HEK293T (cell line): ENCODE measurements at places on chromosomes 2 and 18.

- DNase-seq, result no peak
These were observed 48.5 kb downstream of the TMX3 start for GRCh38 chr18:68666381-68666780.

- DNase-seq, result no peak
These were observed 42.9 kb upstream of the SPHKAP start for GRCh38 chr2:228224410-228224809.

- DNase-seq, result no peak
These were observed 271.7 kb upstream of the RAB6C start for GRCh38 chr2:129707800-129708199.

DNA sequence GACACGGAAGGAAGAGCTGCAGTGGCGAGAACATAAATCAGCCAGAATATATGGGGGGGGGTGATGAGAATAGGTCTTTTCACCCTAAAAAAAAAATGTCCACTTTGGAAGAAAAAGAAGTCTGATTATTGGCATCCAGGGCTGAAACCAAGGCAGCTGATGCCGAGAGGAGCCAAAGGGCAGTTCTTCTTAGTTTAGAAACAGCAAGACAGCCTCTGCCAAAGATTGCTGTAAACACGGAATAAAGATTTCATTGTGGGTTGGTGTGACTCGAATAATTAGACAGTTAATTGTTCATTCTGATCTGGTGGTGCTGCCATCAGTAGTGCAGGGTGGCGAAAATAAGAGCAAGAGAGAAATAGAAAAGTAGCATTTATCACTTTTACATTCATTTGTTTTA, 3.5 kb downstream of the CDH20 start:
- DNase-seq, result no peak

- no peak for DNase-seq
These were observed 10.6 kb downstream of the PLEKHB2 start for GRCh38 chr2:131115752-131116151.

DNA sequence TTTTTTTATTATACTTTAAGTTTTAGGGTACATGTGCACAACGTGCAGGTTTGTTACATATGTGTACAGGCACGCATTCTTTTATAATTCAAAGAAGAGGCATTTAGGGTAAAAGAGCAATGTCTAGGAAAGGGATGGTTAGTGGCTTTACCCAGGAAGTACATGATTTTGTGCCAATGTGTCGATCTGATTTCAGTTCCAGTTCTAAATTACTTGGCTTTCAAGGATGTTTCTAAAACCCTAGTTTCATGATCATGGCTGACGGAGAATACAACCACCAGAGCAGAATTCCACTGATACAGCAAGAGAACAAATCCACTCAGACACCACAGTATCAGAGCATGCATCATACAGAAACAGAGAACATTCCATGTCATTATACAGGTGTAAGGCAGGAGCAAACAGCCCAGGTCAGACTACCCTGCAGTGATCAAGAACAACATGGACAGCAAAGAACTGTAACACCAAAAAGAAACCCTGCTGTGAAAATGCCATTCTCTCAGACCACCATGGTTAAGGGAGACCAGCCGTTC, 116.7 kb upstream of the STK17B start:
- no peak for DNase-seq

DNA sequence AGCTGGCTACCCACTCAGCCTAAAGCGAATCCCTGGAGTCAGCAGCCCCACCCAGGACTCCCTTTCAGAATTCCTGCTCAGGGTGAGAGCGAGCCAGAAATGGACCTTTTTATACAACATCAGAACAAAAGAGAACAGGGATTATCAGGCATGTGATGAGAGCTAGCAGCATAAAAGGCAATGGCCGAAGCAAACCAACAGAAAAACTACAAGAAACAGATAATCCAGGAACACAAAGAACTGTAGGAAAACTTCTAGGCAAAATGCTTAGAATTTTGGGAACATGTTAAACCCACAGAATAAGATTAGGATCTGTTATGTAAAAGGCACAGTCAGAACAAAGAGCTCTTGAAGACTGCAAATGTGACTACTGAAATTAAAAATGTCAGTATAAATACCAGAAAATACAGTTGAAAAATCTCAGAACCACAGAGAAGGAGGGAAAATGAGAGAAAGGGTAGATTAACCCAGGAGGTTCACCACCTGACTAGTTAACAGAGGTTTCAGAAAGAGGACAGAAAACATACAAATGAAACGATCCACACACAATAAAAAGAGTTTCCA, 31.3 kb downstream of the ITGA6 start:
- no peak for DNase-seq

GRCh38 chr2:15159751-15160177, 401.4 kb downstream of the NBAS start:
- DNase-seq, result peak; percentile 33

GRCh38 chr18:51279367-51279984, 82.0 kb upstream of the MEX3C start:
- no peak for DNase-seq

DNA sequence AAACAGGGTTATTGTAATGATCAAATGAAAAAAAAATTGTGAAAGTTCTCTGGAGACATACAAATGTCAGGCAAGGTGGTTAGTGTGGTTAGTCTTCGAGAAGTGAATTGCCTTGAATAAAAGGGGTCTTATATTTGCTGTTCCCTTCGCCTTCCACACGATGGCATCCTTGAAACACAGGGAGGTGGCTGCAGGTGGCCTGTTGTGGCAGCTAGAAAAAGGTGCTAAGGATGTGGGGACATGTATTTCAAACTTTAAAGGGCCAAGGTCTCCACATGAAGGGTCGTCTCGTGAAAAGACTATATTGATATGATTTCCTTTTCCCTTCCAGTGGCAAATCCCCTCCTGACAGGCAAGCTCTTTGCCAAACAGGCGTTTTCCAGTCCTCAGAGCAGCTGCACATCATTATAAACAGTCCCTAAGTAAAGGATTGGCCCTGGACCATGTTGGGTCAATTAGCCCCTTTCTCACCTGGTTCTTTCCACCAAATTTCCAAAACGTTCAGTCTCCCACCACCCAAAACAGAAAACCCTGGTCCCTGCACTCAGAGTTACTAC, 68.5 kb downstream of the COPS8 start:
- peak; percentile 51 for DNase-seq

DNA sequence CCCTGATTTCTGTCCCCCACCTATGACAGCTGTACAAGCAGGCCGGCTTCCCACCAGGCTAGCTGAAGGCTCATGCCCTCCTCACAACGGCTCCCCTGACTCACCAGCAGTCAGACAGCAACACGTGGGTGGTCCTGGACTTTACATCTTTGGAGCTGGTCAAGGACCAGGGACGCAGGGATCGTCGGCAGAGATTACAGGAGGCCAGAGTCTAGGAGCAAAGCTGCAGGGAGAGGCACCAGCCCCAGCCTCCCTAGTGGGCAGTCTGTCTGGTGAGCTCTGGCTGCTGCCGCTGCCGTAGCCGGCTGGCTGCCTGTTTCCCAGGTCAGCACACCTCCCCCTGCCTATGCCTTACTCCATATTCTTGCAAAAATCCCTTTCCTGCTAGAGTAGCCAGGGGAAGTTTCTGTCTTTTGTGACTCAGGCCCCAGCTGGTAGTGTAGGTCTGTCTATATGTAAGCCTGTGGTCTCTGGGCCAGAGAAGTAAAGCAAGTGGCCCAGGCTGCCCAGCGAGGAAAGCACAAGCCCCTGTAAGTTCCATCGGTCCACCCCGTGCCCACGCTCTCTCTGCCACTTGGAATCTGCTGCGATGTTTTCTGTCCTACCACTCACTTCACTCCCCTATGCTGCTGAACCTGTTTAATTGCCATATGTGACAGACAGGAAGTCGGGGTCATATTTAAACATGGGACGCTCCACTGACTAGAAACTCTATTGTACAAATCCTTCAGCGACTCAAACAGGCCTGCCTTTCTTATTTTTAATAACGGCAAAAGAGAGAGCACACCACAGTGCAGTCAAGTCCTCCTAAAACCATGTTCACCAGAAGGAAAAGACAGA, 2.4 kb upstream of the ARHGEF4 start:
- DNase-seq, result no peak

GRCh38 chr2:21620771-21621170, 497.0 kb downstream of the TDRD15 start:
- DNase-seq, result no peak

DNA sequence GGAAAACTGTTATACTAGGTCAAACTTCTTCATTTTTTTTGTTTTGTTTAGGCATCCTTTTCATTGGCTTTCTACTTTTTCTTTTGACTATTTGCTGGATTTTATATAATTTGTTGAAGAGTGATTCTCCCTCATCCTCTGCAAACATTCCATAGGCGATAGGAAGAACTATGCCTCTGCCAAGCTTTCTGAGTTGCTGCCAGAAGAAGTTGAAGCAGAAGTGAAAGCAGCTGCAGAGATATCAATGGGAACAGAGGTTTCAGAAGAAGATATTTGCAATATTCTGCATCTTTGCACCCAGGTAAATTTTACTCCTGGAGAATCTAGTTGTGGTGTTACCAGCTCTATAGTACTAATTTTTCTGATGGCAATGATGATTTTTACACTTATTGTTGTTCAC, 25.4 kb downstream of the NOP58 start:
- DNase-seq, result no peak

DNA sequence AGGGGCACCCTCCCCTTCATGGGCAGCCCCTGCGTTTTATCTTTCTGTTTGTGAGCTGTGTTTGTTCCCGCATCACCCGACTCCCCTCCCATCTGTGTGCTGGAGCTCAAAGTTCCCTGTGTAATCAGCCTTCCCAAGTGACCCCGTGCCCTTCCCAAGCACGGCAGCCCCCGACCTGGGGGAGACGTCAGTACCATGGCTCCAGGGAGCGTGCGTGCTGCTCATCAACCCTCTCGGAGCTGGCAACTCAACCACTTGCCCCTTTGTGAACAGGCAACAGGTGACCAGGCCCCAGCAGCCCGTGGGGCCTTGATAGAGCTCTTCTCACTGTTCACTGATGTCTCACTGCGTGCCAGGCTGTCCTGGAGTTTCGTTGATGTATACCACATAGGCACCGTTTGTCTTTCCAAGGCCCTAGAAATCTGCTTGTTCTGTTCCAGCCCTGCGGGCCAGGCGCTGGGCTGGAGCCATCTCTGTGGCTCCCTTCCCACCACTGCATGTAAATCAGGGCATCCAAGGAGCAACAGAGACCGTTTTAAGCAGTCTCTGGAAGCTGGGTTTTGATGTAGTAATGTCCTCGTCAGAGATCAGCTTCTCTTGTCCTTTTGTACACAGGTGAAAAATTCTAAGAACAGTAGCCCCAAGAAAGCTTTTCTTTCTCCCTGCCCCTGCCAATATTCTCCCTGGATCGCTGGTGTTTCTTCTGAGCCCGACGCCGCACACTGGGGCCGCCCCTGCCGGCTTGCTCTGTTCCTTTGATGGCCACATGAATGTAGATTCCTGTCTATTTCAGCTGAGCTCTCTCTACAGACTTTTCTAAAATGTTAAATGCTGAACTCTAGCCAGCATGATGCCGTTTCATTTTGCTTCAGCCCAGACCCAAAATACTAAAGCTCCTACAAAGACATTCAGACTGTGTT, 107.0 kb upstream of the PTPRM start:
- no peak for DNase-seq

DNA sequence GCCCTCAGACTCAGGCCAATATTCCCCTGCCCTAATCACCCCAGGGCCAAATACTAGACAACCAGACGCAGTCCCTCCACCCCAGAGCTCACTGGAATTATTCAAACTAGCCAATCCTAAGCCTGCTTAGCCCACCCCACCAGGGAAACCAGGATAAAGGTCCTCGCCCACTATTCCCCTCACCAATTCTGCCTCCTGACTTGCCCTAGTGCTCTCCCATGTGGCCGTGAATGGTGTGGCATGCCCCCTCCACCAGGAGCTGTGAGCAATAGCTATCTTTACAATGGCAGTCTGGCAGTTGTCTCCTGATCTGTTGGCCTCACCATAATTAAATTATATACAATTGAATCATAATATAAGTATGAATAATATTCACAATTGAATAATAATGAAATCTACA, 42.3 kb downstream of the FAM124B start:
- peak; percentile 49 for DNase-seq

DNA sequence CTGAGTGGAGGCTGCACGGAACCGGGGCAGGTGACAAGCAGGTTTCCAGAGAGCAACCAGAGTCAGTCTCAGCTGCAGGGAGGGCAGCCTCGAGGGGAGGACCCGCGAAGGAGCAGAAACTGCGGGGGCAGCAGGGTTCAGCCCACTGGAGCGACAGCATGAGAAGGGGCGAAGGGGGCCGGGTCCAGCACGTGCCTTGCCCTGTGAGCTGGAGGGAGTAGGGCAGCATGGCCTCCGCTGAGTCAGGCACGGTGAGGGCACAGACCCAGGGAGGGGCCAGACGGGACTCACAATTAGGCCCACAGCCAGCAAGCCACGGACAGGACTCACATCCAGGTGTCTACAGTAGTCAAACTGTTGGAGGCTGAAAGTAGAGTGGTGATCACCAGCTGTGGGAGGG, 22.7 kb upstream of the ATP9B start:
- DNase-seq, result no peak

GRCh38 chr2:58812771-58813344, 571.7 kb upstream of the FANCL start:
- peak; percentile 59 for DNase-seq

- no peak for DNase-seq
These were observed 1342.8 kb upstream of the TMEFF2 start for GRCh38 chr2:193537531-193537930.

- DNase-seq, result peak; percentile 45
These were observed 1.3 kb upstream of the CYP26B1 start for GRCh38 chr2:72148837-72149555.

DNA sequence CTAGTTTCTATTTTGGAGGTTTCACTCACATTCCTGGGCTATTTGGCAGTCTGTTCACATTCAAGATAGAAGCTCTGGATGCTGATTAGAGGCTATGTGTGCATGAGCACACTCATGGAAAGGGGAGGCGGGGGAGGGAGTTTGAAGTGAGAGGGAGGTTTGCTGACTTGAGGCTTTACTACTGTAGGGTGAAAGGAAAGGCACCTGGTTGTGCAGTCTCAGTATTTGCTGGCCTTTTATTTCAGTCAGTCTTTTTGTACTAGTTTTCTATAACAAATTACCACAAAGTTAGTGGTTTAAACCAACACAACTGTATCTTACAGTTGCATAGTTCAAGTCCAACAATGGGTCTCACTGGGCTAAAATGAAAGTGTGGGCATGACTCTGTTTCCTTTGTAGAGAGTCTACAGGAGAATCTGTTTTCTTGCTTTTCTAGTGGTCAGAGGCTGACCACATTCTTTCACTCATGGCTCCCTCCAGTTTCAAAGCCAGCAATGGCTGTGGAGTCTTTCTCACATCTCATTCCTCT, 47.7 kb upstream of the NR4A2 start:
- no peak for DNase-seq

DNA sequence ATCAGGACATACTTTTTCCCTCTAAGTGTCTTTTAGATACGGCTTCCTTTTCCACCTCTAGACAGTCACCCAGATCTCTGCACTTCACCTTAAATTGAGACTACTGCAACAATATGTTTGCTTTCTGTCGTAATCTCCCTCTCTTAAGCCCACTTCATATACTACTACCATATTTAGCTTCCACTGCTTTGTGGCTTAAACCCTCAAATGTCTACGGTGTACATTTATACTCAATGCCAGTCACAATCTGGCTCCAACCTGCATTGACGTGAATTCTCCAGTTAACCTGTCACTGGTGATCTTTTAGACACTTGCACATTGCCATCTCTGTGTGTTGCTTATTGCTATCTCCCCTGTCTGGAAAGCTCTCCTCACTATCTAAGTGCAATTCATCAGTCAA, 56.4 kb downstream of the ICOS start:
- DNase-seq, result no peak
